ENCODE measurements at places on chromosomes 12 and 14.

- DNase-seq = no peak
Measured at GRCh38 chr14:105627701-105628100, 101.3 kb downstream of the TMEM121 start.

DNA sequence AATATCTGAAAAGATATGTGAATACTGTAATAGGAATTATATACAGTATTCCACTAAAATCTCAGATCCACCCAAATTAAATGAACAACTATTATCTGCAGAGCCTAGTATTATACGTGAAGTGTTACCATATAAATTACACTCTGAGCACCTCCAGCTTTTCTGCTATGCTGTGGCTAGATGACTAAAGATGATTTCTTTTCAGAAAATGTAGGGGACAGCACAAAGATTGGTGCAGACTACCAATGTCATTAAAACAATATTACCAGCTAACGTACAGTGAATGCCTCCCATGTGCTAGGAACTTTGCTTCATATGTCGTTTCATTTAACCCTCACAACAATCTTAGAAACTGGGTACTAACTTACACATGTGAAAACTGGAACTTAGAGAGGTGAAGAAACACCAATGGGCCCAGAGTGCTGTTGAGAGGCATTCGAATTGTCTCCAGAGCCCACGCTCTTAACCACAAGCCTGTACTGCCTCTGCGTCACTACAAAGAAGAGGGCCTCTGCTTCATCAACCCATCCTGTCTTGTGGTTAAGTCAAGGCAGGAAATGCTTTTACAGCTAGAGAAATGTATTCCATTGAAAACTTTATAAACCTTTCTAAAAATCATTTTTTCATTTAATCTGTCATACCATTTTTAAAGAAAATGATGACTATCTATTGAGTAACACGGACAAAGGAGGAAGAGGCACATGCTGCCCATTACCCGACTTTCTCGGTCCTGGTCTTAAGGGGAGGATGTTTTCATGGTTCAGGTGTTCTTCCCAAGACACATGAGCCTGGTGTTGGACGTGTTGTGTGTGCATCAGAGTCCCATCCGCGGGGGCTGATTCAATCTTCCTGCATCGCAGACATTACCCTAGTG, 1.3 kb downstream of the GPR65 start:
- no peak for DNase-seq

- DNase-seq = no peak
Measured at GRCh38 chr14:103894034-103894722, 34.1 kb upstream of the TDRD9 start.

DNA sequence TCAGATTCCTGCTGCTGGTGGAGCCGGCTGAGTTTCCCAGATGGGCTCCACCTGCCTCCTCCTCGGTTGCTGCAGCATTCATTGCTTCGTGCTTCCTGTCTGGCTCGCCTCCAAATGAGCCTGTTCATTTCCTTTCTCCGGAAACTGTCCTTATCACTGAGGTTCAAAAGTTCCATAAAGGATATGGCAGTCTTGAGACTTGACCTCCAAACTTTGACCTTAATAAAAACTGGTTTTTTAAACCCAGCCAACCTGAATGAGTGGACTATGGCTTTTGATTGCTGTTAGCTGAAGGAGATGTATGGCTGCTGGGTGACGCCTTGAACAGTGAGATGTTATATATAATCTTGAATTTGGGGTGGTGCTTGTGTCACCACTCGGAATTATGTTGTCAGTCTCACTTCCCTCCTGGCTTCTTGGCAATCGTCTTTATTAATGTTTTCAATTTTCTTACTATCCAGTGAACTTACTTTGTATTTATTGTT, 62.7 kb downstream of the RASSF3 start:
- peak; percentile 75 for DNase-seq

GRCh38 chr12:132506328-132507160, 16.6 kb downstream of the FBRSL1 start:
- DNase-seq = no peak

- no peak for DNase-seq
Measured at GRCh38 chr12:130613831-130614529, 102.1 kb downstream of the RIMBP2 start.

DNA sequence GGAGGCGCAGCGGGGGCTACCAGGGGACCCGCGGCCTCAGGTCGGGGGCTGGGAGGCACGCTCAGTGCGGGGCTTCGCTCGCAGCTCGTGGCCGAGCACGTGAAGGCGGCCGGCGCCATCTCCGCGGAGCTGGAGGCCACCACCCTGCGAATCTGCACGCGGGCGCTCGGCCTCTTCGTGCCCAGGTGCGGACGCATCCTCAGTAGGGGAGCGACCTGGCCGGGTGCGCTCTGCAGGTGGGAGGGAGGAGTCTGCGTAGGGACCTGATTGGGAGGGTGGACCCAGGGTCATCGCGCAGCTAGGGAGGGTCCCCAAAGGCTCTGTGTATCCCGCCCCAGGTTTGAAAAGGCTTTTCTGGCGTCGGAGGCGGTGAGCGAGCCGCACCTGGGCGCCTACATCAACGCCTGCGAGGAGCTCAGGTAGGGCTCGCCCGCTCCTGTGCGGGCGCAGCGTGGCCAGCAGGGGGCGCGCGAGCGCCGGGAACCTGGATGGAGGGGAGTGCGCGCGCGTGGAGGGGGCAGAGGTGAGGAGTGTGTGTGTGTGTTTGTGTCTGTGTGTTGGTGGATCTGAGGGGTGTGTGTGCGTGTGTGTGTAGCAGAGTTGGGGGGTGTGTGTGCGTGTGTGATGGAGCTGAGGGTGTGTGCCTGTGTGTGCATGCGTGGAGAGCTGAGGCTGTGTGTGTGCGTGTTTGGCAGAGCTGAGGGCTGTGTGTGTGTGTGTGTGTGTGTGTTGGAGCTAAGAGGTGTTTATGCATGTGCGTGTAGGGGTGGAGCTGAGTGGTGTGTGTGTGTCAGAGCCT, 10.3 kb downstream of the EXOC3L4 start:
- DNase-seq = peak; percentile 83

- no peak for DNase-seq
Measured at GRCh38 chr12:31929027-31929526, 30.1 kb upstream of the RESF1 start.

DNA sequence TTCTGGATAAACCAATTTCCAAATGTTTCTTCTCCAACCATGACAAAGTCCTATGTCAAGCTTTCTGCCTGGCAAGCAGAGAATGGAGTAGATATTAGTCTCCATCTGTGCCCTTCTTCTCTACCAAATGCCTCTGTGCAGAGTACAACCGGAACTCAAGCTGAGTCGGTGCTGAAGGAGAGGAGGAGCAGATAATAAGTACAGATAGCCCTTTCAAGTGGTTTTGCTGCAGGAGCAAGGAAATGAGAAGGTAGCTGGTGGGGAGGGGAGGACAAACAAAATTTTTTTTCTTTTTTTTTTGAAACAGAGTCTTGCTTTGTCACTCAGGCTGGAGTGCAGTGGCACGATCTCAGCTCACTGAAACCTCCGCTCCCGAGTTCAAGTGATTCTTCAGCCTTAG, 14.2 kb upstream of the HELB start:
- DNase-seq = no peak

DNA sequence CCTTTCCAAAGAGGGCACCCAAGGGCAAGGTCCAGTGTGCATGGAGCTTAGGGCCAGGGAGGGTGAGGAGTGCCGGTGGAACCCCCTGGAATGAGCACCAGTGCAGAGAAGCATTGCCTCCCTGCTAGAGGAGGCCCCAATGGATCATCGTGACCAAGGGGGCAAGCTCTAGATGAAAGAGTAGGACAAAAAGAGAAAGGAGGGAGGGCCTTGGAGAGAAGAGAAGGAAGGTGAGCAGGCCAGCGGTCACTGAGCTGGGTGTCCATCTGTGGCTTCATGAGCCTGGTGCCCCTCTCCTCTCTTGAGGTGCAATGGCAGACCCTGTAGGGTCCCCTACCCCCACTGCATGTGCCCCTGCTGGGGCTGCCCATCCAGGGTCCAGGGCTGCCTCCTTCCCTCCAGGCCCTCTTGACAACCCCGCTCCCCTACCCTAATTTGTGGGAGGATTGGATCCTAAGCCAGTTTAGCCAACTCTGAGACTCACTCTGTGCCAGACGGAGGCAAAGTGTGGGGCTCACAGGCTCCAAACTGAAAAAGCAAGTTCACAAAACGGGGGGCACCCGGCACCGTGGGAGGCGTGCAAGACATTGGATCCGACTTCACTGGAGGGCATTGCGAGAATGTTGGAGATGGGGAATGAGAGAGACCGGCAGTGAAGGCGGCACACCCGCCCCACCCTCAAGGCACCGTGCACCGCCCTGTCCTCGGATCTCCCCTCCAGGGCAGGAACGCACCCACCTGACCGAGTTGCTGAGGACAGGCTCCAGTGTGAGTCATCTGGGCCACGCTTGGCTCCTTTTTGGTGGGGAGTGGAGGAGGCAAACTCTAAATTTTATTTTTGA, 207.5 kb downstream of the KIF26A start:
- no peak for DNase-seq

DNA sequence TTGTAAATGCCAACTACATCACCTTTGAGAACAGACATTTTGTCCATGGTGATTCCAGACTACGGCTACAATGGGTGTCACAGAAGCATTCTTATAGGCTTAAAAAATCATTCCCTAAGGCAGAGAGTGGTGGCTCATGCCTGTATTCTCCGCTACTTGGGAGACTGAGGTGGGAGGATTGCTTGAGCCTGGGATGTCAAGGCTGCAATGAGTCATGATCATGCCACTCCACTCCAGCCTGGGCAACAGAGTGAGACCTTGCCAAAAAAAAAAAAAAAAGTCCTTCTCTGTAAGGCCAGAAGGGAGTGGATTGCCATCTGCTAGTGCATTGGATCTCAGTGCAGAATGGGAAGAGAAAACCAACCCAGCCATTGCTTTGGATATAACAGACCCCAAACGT, 522.5 kb downstream of the VRK1 start:
- no peak for DNase-seq

DNA sequence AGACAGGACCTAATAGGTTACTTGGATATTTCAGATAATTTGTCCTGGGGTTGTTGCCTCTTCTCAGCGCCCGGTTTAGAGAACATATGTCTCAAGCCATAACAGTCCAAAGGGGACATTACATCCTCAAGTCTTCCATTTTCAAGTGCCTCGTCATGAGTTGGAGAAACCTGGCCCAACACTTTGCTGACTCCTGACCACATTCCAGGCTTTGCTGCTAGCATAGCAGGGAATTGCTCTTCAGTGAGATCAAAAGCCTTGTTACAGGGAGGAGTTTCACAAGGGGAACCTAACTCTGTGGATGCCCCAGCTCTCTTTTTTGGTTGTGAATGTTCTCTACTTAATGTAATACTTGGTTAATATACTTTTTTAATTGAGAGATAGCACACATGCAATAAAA, 8.2 kb upstream of the MMP19 start:
- no peak for DNase-seq

DNA sequence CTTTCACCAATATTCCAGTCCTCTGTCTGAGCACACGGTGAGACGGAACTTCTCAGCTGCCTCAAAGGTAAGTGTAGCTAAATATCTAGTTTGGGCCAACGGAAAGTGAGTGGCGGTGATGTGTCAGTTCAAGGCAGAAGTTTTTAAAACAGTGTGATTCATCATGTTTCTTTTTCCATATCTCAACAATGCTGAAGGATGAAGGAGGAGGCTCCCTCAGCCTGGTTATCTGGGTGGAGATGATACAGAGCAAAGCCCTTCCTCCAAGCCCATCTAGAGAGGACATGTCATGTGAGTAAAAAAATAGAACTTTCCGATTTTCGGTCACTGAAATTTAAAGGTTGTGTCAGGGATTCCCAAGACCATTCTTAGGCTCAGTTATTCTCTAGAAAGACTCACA, 13.1 kb upstream of the ANP32D start:
- no peak for DNase-seq

GRCh38 chr12:49873361-49873934, 30.3 kb downstream of the FAIM2 start:
- no peak for DNase-seq

GRCh38 chr12:19458733-19459132, 19.4 kb downstream of the AEBP2 start:
- DNase-seq = no peak

GRCh38 chr12:67331123-67331522, 62.0 kb downstream of the CAND1 start:
- DNase-seq = no peak

- no peak for DNase-seq
Measured at GRCh38 chr14:68210729-68211299, 391.2 kb downstream of the RAD51B start.

GRCh38 chr12:89933911-89934310, 225.3 kb upstream of the ATP2B1 start:
- DNase-seq = no peak

DNA sequence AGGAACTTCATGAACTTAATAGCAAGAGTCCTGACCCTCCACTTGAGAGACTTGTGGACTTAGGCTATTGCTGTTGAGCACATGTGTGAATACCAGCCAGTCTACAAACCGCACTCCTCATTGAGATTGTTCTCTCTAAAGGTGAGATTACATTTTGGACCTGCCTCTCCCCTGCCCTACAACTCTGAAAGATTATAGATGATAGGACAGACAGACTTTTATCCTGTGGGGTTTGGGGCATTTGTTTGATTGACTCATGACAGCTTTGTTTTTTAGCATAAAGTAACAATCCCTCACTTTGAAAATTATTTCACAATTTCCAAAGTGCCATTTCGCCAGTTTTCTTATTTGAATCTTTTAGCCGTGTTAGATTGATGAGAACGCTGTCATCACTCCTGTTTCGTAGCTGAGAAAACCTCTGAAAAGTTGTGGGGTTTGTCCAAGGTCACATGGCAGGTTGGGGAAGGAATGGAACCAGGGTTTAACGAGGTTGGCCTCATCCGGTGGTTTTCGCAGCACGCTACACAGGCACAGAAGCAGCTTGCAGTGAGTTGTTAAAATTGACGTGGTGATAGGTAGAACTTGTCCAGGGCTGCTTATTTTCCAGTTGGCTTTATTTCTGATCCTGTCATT, 836 bp downstream of the EVL start:
- no peak for DNase-seq

DNA sequence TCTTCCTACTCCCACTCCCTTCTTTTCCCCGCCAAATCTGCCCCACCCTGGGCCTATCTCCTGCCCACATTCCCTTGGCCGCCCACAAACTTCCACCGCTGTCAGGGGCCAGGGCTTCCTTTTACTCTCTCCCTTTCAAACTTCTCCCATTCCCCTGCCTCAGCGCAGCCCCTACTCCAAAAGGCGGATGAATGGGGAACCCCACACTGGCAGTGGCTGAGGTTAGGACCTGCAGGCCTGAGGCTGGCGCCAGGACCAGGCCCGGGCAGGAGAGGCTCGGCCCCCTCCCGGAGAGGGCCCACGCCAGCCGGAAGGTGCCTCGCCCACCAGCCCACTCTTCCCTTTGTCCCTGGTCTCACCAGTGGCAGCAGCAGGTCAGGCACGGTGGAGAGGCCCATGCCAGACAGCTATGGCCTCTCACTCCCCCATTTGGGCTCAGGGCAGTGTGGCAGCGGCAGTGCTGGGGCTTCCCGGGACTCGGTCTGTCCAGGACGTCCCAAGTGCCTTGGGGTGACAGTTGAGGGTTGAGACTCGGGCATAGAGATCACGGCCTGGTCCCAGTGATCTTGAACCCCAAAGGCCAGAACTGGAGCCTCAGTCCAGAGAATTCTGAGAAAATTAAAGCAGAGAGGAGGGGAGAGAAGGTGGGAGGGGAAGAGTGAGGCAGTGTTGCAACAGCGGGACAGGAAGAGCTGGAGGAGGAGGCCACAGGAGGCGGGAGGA, at the start of gene TNFRSF1A:
Gene TNFRSF1A (minus strand): TSS at position 660 of the 723 bp plus-strand sequence. CDS start 262 bp downstream, at position 398.
- DNase-seq = no peak

Data from NCI-H146 (cell line).